Hindlimb muscle (tissue), 1 donor: ENCODE measurements at places on chromosomes 5 and 9.
A peak's percentile ranks its signal among the peaks of the same experiment; 100 is the strongest.

DNA sequence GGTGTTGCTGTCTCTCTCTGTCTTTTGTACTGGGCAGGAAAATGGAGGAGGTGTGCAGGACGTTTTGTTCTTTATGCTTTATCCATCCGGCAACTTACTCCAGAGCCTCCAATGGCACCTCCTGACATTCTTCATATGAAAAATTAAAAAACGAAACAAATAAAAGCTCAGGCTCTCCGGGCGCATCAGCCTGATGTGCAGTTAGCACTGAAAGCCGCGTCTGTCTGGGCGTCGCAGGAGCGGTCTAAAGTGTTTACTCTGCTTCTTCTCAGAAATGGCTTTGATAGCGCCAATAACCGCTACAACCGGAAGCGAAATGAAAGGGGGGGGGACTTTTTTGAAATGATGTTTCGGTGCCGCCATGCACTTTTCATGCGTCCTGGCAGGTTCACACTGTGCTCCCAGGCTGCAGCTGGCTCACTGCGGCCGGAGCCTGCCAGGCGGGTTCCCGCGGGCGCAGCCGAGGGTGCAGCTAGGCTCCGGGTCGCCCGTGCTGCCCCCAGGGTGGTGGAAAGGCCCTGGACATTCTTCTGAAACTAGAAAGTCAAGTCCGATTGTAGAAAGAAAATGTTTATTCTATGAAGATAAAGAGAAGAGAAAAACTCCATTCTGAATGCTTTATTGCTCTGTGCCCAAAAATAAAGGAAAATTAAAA lies 407.7 kb upstream of the IRX1 start:
- no peak for DNase-seq

DNA sequence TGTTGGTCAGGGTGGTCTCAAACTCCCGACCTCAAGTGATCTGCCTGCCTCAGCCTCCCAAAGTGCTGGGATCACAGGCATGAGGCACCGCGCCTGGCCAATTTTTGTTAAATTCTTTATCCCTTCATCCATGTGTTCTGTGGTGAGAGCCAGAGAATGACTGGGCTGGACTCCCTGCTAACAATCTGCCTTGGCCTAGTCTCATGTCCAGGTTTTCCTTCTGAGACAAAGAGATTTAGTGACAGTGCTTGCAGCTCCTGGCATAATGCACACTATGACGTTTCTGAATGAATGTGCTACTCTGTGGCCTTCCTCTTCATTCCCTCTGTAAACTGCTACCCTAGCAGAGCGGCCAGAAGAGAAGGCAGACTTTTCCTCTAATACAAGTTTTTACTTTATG lies 79.3 kb downstream of the FOXD1 start:
- peak; percentile 47 for DNase-seq

GRCh38 chr9:124629600-124629999 lies 122.4 kb upstream of the NR5A1 start:
- no peak for DNase-seq

- DNase-seq: no peak
Measured at GRCh38 chr5:153816870-153817269, 221.8 kb downstream of the FAM114A2 start.

GRCh38 chr5:142014911-142015584 lies 2.2 kb upstream of the GNPDA1 start:
- DNase-seq: peak; percentile 42

GRCh38 chr5:145619806-145620310 lies 215.3 kb downstream of the PRELID2 start:
- DNase-seq: no peak

- no peak for DNase-seq
Measured at GRCh38 chr5:73899055-73899454, 273.1 kb downstream of the ARHGEF28 start.

- DNase-seq: no peak
Measured at GRCh38 chr5:116428966-116429365, 145.7 kb downstream of the SEMA6A start.

DNA sequence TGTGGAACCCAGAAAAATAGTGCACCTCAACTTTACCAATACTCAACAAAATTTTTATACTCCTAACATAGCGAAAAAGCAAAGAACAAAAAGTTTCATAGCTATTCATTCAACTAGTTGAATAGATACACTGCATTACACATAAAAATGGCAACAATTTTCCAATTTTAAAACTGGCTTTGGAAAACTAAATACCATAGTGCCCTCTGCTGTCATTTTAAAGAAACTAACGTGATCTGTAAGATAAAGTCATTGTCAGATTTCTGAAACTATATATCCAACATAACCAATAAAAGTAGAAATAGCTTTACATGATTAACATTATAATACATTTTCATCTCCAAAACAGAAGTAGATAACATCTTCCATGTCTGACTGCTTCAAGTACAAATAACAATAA lies 31.6 kb downstream of the DTWD2 start:
- peak; percentile 6 for DNase-seq

- DNase-seq: no peak
Measured at GRCh38 chr5:131587541-131587940, 47.5 kb downstream of the RAPGEF6 start.

- DNase-seq: no peak
Measured at GRCh38 chr9:115262477-115262876, 144.5 kb upstream of the TNC start.

DNA sequence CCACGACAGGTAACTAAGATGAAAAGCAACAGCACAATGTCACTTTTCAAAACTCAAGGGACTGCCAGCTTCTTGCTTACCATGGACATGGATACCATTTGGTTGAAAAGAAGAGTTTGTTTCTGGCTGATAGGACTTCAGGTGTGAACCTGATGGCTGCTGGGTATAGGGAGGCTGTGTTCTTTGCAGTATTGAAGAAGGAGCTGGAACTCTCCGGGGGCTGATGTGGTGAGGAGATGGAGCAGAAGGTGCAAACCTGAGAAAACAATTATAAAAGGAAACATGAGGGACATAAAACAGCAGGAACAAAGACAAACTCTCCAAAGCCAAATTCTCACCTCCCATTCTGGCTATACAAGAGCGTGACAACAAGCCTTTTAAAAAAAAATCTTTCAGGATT lies 330.1 kb upstream of the RFX3 start:
- DNase-seq: no peak

DNA sequence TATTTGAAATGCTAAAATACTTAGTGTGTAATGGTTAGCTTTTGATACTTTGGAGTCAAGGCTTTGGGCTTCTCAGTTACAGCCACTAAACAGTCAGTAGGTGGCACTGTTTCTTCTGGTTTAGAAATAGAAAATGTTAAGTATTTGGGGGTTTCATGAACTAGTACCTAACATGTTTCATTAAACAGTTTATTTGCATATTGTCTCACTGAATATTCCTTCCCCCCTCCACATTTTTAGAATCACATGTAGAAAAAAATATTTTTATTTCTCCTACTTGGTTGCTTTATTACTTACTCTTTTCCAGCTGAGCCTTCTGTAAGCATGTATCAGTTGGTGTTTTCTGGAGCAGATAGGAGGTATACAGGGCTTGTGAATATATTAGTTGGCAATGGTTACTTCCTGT lies 48.0 kb downstream of the IPO11 start:
- DNase-seq: peak; percentile 29

DNA sequence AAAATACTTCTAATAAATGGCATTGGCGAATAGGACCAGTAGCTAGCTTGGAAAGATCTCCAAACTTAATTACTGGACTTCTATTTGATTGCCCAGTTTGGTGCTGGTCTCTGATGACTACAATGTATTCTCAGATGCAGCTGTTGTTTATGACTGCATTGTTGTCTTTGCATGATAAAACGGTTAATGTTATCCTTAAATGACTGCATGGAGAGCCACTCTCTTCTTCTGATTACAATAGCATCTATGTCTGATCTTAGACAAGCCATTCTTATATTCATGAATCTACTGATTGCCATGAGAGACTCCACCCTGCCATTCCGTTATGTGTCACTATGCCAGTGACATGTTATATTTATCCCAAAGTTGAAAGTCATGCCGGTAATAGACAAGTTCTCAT lies 42.9 kb upstream of the ERBIN start:
- no peak for DNase-seq

GRCh38 chr9:114034196-114034595 lies 43.9 kb downstream of the AMBP start:
- DNase-seq: no peak

- no peak for DNase-seq
Measured at GRCh38 chr5:175012267-175012666, 287.9 kb downstream of the MSX2 start.

DNA sequence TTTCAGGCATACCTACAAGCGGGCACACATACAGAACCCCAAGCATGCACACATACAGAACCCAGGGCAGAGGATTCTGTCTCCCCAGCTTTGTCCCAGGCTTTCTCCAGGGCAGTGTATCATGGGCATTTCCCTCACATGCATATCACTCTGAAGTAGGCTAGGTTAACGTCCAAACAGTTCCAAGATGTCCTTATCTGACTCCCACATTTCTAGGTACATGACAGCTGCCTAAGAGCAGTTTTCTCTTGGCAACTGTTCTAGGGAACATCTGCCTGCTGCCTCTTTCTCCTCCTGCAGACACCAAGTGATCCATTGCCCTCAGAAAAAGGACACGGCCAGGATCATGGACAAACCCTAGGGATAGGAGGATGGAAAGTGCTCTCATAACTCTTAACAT lies 84.9 kb upstream of the NR3C1 start:
- DNase-seq: no peak

- peak; percentile 26 for DNase-seq
Measured at GRCh38 chr9:1604942-1605560, 410.1 kb upstream of the SMARCA2 start.

DNA sequence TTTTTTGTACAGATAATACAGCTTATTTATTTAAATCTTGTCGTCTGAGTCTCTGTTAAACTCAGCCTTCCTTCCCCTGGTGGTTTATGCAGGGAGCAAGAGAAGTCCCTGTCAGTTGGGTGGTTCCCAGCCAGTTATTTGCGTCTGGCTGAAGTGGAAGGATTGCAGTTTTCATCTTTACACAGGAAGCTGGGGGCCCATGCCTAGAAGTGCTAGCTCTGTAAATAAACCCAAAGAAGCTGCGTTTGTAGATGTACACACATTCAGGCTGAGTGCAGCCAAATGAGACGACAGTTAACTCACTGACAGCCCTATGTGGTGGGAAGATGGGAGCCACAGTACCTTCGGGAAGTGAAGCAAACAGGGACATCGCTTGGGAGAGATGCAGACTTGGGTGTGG lies 122.1 kb downstream of the SAXO1 start:
- no peak for DNase-seq

DNA sequence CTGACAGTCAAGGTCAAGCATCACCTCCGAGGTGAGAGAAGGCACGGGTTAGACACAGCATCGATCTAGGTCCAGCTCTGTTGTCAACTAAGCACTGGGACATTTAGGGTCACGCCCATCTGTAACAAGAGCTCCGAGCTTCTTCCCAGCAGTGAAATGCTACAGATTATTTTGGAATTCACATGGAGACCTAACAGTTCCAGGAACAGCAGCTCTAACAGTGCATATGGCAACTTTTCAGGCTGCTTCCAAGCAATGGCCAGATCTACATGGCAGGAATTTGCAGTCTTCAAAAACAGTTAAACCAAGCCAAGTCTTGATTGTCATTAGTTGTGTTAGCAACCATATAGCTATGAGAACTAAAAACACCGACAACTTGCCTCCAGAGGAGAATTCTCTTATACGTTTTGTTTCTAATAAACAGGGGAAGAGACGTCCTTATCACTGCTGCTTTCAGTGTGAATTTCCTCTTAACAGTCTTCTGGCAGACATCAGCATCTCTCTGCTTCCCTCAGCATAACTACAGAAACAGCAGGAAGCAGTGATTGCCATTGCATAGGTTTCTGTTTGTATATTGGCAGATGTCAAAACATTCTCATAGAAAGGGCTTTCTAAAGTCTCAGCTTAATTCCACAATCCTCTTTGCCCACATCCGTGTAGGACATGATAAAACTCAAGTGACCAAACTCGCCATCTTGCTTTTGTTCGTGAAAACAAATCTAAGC lies 242.1 kb upstream of the DAPK1 start:
- DNase-seq: peak; percentile 78

DNA sequence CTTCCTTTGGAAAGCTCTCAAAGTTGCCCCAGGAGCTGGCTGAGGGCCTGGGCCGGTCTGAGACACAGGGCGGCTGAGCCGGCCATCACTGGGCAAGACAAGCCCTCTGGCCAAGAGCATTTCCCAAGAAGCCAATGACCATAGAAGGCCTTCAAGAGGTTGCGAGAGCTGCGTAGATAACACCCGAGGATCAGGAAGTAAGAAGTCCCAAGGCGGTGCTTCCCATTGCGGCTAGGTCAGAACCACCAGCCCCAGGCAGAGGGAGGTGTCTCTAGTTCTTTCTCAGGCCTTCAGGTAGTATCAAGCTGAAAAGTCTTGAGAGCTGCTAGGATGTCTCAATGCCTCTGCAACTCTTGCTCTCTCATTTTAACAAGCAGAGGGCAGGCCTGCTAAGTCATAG lies 54.0 kb upstream of the C5orf58 start:
- DNase-seq: no peak

DNA sequence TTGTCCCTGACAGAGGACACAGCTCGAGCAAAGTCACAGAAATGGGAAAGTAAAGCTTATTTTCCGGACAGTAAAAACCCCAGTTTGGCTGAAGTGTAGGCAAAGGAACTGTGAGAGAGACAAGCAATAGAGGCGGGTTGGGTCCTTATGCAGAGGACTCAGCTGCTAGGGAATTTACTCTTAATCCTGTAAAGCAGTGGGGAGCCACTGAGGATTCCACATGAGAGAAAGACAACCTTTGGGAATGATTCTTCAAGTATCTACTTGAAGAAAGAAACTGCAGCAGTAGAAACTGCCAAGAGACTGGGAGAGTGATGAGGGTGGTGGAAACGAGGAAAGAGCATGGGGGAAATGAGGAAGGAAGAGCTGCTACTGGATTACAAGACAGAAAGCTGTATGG lies 20.2 kb downstream of the ASTN2 start:
- no peak for DNase-seq

DNA sequence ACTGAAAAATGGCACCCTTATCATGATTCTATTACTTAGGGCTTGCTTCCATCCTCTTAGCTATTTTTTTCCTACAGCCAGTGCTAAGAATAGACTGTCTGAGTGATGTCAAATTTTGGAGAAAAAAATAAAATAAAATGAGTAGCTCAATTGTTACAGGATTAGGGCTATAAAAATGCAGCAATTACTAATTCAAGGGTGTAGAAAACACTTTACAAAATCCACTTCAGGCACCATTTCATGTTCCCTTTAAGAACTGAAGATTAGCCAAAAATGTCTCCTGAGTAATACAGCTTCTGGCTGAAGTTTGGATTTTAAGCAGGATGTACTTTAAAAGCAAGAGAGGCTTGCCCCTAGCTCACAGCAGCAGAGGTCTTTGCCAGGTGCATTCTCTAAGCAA lies 240.5 kb upstream of the IRX1 start:
- peak; percentile 34 for DNase-seq

DNA sequence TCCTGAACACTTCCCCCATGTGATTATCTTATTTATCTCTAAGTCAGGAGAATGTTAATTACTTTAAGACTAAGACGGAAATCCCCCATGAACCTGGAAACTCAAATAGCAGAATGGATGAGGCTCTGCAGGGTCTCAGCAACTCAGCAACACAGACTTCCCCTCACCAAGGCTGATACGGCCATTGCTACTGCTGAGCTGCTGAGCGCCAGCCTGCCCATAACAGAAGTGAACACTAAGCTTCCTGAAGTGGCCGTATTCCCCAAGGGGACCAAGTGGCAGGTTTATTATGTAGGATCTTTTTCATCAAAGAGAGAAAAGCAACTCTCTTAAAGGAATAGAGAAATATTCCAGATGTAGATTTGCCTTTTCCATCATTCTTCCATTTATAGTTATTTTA lies 311.1 kb downstream of the RFX3 start:
- no peak for DNase-seq

- no peak for DNase-seq
Measured at GRCh38 chr5:136031711-136032110, 2.9 kb downstream of the TGFBI start.
